ENCODE measurements at places on chromosomes 6 and 20. TPM values are rescaled to one million over a fixed set of nuclear protein-coding genes. Genes with fewer than 3 reads are reported as not detected.

AP5S1 gene
- 6.3 TPM for total RNA-seq

EBF4 gene
- 14.4 TPM for total RNA-seq

ADGB gene
- 0.48 TPM for total RNA-seq

IL22RA2 gene
- 1.9 TPM for total RNA-seq

LY6G6D gene
- total RNA-seq = not detected

GRCh38 chr20:3616250-3616649 is 46.9 kb downstream of the GFRA4 start:
- DNase-seq = no peak

GRCh38 chr6:134295953-134296553 is 21.9 kb downstream of the SGK1 start:
- DNase-seq = peak; percentile 89

DNA sequence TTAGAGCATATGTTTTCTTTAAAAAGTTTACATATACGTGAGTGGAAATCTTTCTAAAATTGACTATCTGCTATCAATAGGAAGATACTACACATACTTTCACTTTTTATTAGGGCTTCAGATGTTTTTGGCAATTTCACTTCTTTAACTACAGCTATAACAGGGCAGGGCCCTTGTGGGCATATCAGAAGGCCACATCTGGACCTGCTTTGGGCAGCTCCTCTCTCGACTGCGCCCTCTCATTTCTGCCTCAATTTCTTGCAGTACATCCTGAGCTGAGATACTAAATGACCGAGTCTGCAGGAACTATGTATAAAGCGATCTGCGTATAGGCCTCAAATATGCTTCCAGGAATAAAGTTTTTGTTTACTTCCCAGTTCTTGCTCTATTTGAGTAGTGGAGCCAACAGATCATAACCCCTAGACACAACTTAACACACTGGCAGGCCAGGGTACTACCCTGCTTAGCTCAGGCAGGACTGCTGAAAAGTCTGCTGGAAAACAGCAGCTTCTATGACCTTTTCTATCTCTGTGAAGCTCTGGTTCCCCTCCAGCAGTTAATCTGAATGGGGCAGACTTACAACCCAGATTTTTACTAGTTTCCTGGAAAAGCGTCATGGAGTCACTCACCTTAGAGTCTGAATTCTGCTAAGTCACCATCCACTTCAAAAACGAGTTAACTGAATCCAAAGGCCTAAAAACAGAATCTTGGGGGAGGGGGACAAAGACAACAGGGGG is 12.7 kb downstream of the GCLC start:
- DNase-seq = no peak

DNA sequence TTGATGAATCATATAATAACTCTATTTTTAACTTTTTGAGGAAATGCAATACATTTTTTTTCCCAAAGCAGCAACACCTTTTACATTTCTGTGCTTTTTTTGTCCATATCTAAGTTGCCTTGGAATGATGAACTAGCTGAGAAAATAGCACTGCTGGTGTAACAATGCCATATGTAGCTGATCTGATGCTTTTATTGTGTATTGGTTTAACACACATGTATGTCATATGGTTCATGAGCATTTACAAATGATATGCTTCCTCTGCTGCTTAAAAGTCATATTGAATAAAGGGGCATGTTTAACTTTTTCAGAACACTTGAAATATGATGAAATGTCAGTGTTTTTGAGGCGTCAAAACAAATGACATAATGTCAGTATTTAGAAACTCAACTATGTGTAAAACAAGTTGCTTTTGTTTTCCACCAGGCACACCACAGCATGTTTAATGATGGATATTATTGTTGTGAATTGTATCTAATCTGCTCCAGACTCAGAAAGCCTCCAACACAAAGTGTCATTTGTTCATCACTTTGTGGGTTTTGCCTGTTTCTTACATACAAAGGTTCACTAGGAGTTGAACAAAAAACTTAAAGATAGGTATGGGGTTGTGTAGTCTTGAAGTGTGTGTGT is 775.8 kb upstream of the FLRT3 start:
- DNase-seq = no peak

GRCh38 chr6:11878029-11878428 is 99.4 kb upstream of the ADTRP start:
- DNase-seq = peak; percentile 68

DNA sequence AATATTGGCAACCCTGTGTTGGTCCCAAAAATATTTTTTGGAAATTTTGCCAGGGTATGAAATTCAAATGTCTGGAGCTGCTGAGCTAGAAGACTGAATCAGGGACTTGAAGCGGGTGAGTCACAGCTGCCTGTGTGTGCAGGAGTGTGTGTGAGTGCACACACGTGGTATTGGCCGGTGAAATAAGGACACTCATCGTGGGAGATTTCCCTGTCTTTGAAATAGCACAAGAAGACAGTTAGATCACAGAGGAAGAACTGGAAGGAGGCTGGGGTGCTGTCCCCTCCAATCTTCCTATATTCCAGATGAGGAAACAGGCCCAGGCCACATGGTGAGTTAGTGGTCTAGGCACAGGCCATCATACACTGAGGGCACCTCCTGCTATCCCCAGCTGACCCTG is 123.8 kb upstream of the MLN start:
- DNase-seq = no peak

GRCh38 chr6:142058551-142059290 is 74.0 kb upstream of the GJE1 start:
- DNase-seq = no peak

GRCh38 chr6:52399511-52400312 is 20.4 kb upstream of the EFHC1 start:
- DNase-seq = peak; percentile 60

DNA sequence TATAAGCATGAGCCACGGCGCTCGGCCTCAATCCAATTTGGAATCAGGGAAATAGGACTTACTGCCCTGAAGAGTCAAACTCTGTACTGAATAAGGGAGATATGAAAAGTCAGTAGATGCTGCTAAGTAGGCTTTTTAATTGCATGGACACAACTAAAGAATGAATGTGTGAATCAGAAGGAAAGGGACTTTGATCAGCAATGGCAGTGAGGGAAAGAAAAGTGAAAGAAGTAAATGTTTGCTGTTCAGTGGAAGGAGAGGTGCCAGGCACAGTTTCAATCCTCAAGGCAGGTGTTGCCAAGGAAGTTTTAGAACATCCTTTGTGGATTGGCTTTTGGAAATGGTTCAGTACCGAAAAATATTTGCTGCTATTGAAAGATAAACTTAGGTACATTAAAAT is 62.2 kb upstream of the GCM1 start:
- no peak for DNase-seq

GRCh38 chr6:18656506-18656905 is 269.4 kb downstream of the RNF144B start:
- no peak for DNase-seq

GRCh38 chr6:3894590-3895311 is 45.6 kb downstream of the FAM50B start:
- DNase-seq = no peak

Measured in umbilical cord (tissue), 2 donors.